ENCODE measurements at places on chromosomes 5 and 9.

GRCh38 chr9:37927601-37928551, 23.9 kb upstream of the SLC25A51 start:
- DNase-seq: no peak

DNA sequence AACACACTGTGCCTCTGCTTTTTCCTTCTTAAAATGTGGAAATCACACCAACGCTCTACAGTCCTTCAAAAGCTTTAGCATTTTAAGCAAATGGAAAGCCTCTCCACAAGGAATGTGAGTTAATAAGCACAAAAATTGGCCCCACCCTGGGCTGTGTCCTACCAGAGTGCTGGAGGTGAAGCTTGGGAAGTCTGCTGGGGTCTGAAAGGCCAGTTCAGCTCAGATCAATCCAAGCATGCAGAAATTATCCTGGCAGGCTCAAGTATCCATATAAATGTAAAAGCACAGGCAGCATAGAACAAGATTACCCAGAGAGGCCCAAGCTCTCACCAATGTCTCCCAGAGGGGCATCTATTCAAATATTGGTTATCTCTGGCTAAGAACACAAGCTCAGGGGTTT, 98.5 kb downstream of the ESM1 start:
- DNase-seq: no peak

GRCh38 chr9:96078897-96079490, 203.5 kb downstream of the ERCC6L2 start:
- no peak for DNase-seq

DNA sequence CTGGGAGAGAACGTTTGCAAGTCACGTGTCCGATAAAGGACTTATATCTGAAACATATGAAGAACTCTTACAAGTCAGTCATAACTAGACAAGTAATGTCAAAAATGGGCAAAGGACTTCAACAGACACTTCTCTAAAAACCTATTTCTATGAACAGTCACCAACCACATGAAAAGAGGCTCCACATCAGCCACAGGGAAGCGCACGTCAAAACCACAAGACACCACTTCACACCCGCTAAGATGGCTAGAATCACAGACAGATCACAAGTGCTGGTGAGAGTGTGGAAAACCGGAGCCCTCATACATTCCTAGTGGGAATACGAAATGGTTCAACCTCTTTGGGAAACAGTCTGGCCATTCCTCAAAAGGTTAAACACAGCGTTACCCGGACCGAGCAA, 11.5 kb upstream of the CARD9 start:
- DNase-seq: no peak

DNA sequence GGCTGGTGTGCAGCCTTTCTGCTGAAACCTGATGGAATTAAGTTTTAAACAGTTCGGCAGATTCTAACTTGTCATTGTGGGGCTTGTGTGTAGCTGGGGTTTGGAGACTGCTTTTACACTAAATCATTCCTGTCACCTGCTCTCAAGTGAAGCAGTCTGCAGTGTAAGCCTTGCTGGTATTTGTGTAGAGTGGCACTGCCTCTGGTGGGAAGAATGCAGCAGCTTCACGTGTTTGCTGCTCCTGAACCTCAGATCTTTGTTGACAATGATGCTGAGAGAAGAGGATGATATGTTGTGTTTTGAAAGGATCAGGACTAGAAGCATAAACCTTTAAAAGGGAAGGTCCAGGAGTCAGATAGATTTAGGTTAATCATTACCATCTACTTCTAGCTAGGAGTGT, 88.1 kb downstream of the KDM4C start:
- DNase-seq: no peak

- no peak for DNase-seq
Observed at GRCh38 chr5:168916266-168916665, 337.1 kb upstream of the PANK3 start.

- no peak for DNase-seq
Observed at GRCh38 chr9:127796225-127796813, 6.4 kb upstream of the FPGS start.

DNA sequence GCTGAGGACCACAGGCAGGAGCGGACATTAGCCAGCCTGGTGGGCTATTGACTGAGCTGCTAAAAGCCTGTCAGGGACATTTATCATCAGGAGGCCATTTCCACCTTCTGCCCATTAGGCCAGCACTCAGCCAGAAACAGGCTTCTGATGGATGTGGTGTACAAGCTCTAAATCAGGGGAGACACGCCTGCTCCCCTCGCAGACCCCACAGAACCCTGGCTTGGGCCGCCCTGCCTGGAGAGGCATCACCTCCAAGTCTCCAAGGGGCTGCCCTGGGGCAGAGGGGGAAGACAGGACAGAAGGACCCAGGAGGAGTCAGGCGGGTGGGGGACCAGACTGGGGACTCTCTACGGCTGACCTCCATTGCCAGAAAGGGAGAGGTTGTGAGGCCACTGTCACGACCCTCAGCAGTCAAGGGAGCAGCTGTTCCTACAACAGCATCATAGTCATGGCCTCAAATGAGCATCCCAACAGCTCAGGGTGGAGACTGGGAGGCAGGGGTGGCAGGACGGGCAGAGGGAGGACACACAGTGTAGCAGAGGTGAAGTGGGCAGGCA, 24.0 kb upstream of the TRIM14 start:
- DNase-seq: no peak

DNA sequence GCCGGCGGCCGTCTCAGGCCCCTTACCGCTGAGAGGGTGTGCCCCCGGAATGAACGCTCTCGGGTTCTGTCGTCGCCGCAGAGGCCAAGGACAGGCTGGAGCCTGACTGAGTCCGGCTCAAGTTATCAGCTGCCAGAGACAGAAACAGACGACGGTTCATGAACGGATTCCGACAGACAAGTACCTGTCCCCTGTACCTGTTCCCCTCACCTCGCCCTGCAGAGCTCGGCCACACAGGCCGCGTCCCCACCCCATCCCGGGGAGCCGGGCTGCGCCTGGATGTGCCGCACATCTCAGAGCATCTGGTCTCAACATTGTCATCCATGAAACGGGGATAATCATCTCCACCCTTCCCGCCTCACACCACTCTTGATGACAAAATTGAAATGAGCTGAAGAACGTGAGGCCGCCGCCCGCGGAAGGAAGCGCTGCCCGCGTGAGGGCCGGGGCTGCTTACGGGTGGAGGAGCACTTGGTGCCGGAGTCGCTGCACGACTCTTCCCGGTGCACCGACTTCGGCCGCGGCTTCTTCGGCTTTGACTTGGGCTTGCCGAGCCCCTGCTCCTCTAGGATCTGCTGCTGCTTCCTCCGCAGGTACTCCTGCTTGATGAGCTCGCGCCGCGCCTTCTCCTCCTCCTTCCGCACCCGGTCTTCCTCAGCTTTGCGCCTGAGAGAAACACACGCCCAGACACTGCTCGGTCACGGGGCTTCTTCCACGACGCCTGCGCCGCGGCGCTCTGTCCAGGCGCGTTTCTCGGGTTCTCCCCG, 89.2 kb downstream of the CAMSAP1 start:
- DNase-seq: no peak

- DNase-seq: no peak
Observed at GRCh38 chr5:90967851-90968250, 409.3 kb downstream of the ADGRV1 start.

GRCh38 chr5:102850503-102850902, 95.4 kb downstream of the PAM start:
- DNase-seq: no peak

- no peak for DNase-seq
Observed at GRCh38 chr5:21173526-21173925, 1185.5 kb upstream of the CDH18 start.

DNA sequence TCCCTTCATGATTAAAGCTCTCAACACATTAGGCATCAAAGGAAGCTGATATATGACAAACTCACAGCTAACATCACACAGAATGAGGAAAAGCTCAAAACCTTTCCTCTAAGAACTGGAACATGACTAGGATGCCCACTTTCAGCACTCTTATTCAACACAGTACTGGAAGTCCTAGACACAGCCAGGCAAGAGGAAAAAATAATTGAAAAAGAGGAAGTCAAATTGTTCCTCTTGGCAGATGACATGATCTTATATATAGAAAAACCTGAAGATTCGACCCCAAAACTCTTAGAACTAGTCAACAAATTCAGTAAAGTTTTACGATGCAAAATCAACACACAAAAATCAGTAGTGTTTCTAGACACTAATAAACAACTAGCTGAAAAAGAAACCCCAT, 144.3 kb upstream of the NREP start:
- DNase-seq: no peak

DNA sequence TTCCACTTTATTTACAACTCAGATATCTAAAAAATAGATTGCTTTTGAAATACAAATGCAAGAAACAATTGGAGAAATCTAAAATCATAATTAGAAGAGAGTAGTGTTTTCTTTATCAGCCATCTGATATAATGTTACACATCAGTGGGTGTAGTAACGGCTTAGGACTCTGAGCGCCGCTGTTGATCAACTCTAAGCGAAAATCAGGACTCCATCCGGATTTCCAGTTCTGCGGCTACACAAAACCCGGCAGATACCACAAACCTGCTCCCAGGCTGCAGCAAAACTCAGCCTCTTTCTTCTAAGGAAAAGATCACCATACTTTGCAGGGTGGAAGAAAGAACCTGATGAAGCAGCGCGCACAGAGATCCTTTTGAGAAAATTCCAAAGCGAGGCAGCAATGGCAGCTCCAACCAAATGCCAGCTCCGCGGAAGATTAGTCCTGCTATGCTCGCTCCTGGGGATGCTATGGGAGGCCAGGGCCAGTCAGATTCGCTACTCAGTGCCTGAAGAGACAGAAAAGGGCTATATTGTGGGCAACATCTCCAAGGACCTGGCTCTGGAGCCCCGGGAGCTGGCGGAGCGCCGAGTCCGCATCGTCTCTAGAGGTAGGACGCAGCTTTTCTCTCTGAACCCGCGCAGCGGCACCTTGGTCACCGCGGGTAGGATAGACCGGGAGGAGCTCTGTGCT, at the start of gene PCDHGA9:
Gene PCDHGA9 (plus strand): TSS at position 226 of the 691 bp plus-strand sequence. CDS start 175 bp downstream, at position 401.
- no peak for DNase-seq

GRCh38 chr5:14453481-14453880, 128.1 kb upstream of the OTULINL start:
- no peak for DNase-seq

GRCh38 chr9:130589754-130590153, 10.4 kb downstream of the FUBP3 start:
- no peak for DNase-seq

DNA sequence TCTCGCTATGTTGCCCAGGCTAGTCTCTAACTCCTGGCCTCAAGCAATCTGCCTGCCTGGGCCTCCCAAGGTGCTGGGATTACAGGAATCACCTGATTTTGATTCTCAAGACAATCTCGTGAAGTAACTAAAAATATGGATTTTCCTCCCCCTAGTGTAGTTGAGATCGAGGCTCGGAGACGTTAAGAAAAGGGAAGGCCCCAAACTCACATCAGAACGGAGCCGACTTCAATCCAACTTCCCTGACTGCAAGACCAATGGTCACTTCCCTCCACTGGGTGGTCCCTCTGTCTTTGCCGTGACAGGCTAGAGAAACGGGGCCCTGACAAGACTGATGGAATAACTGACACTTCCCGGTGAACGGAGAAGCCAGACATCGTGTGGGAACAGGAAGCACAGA, 28.3 kb downstream of the BARHL1 start:
- no peak for DNase-seq

DNA sequence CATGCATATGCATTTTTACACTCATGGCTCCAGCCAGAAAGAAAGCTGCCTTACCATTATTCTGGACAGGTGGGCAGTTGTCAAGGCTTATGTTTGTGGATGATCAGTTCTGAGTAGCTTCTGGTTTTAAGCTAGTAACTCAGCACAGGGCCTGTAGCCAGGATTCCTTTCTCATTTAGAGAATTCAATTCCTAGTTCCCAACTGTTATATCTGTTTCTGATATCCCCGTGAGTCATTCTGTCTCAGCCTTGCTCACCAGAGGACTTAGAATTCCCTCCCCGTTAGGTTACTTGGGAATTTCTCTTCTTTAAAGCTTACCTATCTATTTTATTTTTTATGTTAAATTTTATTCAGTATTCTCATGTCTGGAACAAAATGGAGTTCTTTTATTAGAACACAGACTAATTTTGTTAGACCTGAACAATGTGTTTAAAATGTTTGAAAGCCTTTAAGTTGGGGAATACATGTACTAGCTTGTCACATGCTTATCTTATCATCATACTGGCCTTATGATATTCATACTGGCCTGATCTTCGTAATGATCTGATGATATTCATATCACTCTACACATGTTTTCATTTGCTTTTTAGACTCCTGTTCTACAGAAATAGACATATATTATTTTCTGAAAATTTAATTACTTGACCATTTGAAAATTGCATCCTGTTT, 47.1 kb downstream of the CAST start:
- DNase-seq: no peak

- no peak for DNase-seq
Observed at GRCh38 chr5:54820346-54821134, 164.9 kb downstream of the ESM1 start.

DNA sequence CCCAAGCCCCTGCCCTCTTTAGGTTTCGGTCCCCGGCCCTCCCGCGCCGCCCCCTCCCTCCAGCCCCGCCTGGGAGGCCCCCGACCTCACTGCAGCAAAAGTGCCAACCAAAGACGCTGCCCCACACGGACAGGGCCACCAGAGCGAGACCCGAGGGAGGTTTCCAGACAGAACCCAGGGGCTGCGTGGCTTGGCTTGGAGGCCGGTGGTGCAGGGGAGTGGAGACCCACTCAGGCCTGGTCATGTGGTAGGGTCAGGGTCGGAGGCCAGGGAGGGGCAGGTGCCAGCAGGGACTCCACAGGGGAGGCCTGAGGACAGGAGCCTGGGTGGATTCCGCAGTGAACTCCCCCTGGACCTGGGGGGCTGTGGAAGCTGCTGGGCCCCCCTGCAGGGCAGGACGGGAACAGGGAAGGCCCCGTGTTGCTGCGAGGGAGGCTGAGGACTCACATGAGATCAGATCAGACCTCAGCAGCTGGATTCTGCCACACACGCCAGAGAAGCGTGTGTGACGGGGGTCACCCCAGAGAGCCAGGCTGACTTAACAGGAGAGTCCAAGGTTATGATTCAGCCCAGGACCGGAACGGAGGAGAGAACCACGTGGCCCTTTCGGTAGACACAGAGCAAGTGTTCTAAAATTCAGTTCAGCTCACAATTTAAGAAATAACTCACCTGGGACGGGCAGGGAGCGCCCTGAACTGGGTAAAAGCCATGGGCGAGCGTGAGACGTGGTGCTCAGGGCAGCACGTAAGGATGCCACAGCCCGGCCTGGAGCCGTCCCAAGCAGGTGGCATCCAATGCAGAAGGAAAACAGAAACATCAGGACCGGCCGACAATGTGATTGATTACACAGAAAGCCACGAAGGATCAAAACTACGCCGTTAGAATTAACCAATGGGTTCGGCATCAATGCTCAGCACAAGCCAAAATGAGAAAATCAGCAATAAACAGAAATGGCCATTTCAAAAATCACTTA, 38.9 kb downstream of the EXD3 start:
- no peak for DNase-seq

DNA sequence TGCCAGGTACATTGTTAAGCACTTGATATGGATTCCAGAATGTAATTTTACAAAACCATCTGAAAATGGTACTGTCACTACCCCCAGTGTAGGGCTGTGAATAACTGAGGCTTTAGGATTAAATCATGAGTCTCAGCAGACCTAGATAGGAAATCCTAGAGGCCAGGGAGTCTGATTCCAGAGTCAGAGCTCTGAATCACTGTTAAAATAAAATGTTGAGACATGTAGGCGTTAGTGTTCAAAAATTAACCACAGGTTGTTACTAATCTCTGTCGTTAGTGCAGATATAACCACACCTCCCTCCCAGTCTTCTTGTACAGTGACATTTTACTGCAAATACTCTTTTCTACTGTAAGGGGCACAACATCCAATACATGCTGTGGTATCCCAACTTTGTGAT, 1828.8 kb downstream of the MAT2B start:
- no peak for DNase-seq
